ENCODE measurements at places on chromosomes 7 and 10.

DNA sequence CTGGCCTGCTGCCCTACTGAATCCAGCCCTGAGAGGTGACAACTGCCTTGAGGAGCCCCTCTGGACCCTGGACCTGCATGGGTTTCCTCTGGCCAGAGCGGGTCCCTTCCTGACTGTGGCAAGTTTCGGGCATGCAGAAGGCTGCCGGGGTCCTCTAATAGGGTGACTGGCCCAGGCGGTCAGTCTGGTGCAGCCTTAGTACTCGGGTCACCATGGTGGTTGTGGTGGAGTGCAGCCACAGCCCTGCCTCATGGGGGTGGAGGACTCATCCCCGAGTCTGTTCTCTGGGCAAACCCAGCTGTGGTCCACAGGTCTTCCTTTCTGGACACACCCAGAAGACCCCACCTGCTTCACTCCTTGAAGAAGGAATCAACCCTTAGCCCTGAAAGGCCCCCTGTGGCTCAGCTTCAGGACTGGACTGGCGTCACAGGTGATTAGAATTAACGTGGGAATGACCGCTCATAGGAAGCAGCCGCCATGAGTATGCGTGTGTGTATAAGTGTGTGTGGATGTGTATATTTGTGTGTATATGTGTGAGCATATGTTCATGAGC lies 28.7 kb downstream of the RAMP3 start:
- peak; percentile 39 for DNase-seq

DNA sequence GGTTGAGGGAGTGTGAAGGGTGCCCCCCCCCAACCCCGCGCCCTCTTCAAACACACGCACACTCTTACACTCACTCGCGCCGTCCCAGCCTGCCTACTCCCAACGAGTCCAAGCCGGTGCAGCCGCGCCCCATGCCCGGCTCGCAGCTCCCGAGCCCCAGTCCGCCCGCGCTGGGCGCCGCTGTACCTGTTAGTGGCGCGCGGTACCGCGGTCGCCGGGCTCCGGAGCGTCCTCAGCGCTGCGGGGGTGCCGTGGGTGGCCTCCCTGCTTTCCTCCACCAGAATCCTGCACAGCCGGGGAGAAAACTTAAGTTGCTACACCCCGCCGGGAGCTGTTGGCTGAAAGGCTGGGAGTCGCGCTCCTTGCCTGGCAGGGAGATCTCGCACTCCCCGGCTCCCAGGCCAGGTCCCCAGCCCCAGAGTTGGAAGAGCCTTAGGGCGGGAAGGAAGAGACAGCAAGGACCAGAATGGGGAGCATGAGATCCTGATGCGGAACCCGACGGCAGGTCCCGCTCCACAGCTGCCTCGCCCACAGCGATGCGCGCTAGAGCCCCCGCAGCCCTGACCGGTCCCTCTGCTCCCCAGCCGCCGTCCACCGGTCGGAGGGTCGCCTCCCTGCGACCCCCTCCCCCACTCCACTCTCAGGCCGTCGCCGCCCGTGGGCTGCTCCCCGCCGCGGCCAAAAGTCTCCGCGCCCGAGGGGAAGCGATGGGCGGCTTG lies 863 bp downstream of the ST8SIA6 start:
- peak; percentile 71 for DNase-seq

DNA sequence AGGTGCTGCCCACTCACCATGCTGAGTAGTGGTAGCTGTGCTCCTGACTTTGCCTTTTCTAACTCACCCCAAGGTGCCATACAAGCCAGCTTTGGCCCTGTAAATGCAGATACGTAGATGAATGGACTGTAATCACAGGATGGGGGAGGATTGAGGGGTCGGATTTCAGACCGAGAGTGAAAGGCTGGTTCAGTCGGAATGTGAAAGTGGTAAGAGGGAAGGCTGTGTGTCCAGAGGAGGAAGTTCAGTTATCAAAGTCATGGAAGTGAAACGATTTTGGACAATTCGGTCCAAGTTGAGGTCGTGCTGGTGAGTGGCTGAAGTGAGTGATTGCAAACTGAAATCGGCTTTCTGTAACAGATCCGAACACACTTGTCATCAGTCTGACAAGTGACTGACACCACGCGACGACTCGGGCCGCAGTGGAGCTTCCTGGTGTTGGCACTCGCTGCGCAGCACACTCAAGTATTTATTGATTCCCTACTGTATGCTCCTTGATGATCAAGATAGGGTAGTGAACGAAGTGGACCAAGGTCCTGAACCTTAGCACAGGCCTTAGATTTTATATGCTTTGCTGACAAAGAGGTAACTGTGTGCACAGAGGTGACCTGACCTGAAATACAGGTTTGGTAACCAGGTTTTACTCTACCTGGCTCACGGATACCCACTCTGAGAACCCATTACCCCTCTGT lies 10.5 kb downstream of the ZNF282 start:
- DNase-seq = peak; percentile 70

DNA sequence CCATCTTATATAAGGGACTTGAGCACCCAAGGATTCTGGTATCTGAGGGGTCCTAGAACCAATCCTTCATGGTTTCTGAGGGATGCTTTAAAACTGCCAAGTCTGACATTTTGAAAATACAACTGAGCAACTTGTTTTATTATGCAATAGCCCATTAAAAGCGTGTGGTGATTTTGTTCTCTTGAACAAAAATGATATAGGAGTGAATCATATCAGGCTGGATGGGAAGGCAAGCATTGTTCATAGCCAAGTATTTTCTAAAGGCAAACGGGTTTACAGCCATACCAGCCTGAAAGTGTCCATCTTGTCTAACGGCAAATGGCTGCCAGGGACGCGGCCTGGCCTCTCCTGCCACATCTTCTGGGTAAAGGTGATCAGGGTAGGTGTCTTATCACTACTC lies 23.4 kb downstream of the RPP38 start:
- DNase-seq = no peak

GRCh38 chr7:28208506-28208905 lies 27.9 kb upstream of the JAZF1 start:
- no peak for DNase-seq

GRCh38 chr10:2145926-2146478 lies 408.7 kb upstream of the ADARB2 start:
- DNase-seq = no peak

DNA sequence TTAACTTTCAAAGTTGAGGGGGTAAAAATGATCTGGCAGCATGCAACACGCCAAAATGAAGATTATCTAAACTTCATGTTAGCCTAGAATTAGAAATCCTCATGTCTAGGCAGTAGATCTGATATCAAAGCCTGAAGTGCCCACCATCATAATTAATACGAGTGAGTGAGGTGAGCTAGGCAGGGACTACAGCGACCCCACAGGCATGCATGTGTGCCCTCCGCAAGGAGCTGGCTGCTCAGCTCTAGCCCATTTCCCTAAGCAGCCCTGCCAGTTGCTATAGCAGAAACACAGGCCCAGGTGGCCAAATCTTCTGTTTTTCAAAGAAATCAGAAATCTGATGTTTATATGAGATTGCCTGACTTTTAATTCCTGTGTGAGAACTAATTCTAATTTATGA lies 93.1 kb upstream of the IFRD1 start:
- no peak for DNase-seq

- peak; percentile 61 for DNase-seq
Measured at GRCh38 chr10:113930482-113931057, 76.1 kb downstream of the NHLRC2 start.

- no peak for DNase-seq
Measured at GRCh38 chr7:100509231-100509630, 25.5 kb downstream of the NYAP1 start.

- no peak for DNase-seq
Measured at GRCh38 chr10:12819071-12819470, 182.4 kb downstream of the CCDC3 start.
